Stimulated activated naive CD4-positive, alpha-beta T cell treated with Interleukin-2 at 50 U/mL for 16 hours (primary cell): ENCODE measurements at places on chromosomes 6 and 20.

DNA sequence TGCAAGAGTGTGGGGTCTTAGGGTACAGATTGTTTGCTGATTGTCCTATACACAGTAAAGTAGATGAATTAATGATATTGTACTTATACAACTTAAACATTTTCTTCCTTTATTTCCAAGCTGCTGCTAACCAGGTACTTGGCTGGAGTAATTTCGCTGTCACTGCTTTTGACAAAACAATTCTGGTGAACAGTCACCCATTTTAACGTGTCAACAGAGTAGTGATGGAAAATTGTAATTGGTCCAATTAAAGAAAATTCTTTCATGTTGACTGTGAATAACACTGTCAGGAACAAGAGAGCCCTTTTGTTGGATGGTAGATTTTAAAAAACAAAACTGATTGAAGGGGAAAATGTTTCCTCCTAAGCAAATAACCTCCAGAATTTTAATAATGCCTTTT is 26.4 kb upstream of the MROH8 start:
- DNase-seq = no peak

DNA sequence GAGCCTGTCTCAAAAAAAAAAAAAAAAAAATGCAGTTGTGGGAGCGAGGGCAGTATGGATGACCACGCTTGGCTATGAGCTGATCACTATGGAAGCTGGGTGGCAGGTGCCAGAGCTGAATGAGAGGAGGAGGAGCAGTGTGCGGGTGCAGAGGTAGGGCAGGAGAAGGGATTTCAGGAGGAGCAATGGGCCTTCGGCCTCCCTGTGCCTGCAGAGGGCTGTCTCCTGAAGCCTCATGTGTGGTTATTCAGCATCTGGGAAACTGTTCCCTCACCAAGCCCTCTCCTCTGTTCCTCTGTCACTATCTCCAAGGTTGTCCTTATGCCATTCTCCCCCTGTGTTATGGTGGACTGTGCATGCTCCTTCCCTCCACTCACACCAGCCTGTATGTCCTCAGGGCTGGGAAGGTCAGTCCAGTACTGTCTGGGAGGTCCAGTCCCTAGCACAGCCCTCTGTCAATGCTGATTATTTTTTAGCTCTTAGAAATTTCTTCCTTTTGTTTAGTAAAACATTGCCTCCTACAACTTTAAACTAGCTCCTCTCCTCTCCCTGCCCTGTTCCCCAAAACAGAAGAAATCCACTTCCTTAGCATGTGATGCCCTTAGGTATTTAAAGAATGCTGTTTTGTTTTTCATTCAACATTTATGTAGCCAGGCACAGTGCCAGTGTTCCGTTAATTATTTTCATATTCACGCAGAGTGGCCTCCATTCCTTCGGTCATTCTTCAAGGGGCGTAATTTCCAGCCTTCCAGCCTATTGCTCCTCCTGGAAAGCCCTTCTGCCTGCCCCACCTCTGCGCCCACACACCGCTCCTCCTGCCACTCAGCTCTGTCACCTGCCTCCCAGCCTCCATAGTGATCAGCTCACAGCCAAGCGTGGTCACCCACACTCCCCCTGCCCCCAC is 48.9 kb downstream of the CNBD2 start:
- DNase-seq = no peak

GRCh38 chr6:46090115-46091079 is 39.4 kb upstream of the ENPP4 start:
- peak; percentile 33 for DNase-seq

GRCh38 chr6:154614101-154614500 is 103.6 kb upstream of the CNKSR3 start:
- no peak for DNase-seq

DNA sequence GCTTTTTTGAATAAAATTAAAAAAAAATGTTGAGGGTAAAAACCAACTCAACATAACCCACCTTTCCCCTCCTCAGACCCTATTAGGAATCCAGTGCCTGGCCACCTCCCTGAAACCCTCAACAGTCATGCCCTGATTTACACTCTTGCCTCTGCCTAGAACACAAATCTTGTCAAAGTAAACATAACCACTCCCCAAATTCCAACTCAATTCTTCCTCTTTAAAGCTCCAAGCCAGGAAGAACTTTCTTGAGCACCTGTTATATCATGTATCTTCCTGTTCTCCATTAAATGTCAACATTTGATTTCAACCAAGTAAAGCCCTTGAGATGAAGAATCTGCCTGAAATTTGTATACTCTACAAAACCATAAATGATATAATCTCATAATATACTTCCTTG is 198.0 kb upstream of the SHLD1 start:
- DNase-seq = no peak

GRCh38 chr6:168027521-168027920 is 30.1 kb downstream of the KIF25 start:
- DNase-seq = no peak

- no peak for DNase-seq
These were observed at the start of gene PAX1 for GRCh38 chr20:21705575-21706260. Gene PAX1 (plus strand): TSS chr20:21705664. CDS start chr20:21705713, 49 bp downstream.

DNA sequence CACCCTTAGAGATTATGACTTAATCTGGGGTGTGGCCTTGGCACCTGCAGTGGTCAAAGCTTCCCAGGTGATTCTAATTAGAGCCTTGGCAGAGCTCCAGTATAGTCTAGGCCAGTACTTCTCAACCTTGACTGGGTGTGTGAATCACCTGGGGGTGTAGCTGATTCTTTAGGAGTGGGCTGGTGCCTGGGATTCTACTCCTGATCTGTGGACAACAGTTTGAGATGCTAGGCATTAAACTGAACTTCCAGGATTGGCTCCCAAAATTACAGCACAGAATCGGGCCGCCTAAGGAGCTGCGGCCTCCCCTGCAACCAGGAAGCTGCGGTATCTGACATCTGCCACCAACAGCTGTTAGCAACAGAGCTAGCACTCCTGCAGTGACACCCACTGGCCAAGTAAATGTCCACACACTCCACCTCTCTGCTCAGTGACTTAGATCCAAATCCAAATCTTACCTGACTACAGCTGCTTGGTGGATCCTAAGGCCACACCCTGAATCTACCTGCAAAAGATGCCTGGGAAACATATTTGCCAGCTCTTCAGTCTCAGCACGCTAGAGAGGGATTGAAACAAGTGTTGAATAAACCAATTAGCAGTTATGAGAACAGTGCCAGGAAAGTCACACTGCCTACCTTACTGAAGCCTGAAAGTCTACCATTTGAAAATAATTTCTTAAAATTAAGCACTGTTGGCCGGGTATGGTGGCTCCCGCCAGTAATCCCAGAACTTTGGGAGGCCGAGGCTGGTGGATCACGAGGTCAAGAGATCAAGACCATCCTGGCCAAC is 126.7 kb downstream of the UNC5CL start:
- DNase-seq = no peak

GRCh38 chr6:88386167-88386566 is 220.0 kb upstream of the CNR1 start:
- DNase-seq = no peak

DNA sequence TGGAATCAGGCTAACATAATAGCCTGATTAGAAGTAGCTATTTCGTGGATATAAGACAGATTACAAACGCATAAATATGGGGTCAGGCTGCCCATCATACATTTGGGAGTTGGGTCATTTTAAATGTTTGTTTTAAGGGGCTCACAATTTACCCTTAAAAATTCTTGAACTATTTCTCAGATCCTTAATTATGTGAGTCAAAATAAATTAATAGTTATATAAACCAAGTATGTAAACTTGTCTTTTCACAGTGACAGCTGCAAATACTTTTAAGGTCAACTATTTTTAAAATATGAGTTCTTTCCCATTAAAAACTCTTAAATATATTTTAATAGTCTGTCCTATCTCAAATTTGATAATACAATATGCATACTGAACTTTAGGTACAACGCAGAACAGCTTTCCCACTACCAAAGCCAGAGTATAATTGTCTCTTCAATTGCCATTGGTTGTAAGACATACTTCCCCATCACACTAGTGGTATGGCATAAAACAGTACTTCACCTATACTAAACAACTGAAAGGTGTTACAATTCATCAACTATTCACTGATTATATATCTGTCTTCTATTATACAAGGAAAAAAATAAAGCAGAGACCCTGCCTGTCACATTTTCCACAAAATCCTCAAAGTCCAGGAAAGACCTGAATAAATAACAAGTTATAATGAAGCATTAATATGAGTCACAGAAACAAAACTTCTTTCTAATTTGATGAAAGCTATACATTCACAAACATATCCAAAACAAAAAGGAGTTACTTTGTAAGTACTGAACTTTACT is 80.8 kb upstream of the COL21A1 start:
- no peak for DNase-seq

DNA sequence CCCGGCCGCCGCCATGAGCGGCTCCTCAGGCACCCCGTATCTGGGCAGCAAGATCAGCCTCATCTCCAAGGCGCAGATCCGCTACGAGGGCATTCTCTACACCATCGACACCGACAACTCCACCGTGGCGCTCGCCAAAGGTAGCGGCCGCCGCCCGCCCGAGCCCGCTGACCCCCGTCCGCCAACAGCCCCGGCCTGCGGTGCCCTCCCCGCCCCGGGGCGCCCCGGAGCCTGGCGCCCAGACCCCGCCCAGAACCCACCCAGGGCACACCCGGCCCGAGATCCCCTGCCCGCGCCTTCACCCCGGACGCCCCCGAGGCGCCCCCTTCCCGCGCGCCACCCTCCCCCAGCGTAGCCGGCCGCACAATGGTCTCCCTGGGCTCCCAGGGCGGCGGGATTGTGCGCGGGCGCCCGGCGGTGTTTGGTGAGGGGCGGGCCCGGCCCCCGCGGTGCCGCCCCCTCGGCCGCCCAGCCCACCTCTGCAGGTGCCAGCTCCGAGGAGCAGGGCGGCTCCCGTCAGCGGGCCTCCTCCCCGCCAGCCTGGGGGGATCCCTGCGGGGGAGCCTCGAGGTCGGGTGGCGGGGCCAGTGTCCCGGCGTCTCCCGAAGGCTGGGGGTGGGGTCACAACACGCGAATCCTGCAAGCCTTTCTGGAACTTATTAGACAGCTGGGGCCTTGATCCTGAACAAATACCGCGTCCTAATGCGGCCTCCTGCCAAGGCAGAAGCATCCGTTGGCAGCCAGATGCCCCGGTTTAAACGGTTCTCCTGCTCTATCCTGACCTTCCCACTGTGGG is 577 bp downstream of the LSM14B start:
- peak; percentile 25 for DNase-seq

DNA sequence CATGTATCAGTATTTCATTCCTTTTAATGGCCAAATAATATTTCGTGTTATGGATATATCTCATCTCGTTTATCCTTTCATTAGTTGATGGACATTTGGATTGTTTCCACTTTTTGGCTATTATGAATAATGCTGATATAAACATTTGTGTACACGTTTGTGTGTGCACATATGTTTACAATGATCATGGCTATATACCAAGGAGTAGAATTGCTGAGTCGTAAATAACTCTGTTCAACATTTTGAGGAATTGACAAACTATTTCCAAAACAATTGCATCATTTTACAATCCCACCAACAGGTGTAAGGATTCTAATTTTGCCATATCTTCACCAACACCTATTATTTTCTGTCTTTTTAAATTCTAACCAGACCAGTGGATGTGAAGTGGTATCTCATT is 26.3 kb upstream of the PNRC1 start:
- no peak for DNase-seq

GRCh38 chr6:21750575-21750974 is 157.0 kb downstream of the SOX4 start:
- no peak for DNase-seq

- no peak for DNase-seq
These were observed 315.0 kb downstream of the GMDS start for GRCh38 chr6:1930356-1930755.

GRCh38 chr6:36563237-36563927 is 16.1 kb upstream of the STK38 start:
- no peak for DNase-seq

DNA sequence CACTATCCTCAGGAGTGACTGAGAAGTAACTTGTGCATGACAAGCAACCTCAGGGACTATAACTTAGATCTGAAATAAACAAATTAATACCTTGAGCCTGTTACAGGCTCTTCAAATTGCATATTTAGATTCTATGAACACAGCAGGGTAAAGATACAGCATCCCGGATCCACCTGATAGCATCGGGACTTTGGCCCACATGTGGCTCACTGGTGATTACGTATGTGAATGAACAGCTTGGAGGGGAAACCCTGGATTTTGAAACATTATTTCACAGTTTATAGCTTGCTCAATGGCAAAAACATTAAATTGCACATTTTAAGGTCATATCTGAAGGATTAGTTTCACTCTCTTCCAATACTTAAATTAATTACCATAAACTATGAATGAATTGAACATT is 133.2 kb downstream of the KHDRBS2 start:
- DNase-seq = no peak

GRCh38 chr6:67047996-67048395 is 1341.0 kb upstream of the EYS start:
- no peak for DNase-seq

GRCh38 chr6:165777680-165778079 is 114.6 kb upstream of the PDE10A start:
- DNase-seq = no peak

DNA sequence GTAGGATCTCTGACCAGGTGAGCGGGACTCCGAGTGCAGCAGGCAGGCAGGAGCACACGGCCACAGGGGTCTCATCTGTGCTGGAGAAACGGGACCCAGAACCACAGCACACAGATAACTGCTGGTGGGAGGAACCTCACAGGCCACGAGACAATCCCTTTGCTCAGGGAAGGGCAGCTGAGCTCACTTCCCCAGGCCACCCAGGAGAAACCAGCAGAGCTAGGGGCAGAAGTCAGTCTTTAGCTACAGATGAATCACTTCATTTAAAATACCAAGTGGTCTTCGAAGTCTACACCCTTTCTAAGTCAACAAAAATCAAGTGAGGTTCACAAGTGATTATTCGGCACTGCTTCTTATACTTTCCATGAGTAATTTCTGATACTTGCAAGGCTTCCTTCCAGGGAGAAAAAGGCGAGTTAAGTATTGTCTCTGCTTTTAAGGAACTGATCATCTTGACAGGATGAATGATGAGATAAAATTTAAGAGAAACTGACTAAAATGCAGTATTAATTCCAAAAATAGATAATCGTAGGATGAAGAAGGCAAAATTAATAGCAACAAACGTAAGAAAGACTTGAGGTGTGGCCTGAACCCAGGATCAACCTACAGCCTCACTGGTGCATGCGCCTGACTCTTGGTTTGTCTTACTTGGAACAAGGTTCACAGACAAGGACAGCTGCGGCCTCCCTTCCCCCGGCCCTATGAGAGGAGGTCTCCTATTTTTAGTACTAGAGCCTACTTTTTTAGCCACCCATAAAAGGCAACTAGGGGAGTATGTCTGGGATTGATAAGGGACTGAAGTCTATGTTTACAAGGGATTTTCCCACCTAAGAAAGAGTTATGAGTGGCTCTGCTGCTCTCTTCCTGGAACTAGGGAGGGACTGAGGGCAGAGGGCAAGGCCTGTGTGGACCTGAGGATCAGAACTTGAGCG is 233.6 kb downstream of the TTLL2 start:
- no peak for DNase-seq

GRCh38 chr6:79610306-79611009 is 20.7 kb upstream of the SH3BGRL2 start:
- DNase-seq = no peak

DNA sequence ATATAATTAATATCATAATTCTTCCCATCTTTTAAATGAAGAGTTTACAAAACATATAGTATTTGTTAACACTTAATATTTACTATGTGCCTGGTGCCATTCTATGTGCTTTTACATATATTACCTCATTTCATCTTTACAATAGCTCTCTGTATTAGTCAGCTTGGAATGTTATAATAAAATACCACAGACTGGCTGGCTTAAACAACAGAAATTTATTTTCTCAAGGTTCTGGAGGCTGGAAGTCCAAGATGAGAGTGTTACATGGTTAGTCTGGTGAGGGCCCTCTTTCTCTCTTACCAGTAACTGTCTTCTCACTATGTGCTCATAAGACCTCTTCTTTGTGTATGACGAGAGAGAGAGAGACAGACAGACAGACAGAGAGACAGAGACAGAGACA is 110.2 kb downstream of the NKAIN2 start:
- DNase-seq = no peak
